ENCODE measurements at places on chromosomes 3 and 15.
A peak's percentile ranks its signal among the peaks of the same experiment; 100 is the strongest.

- DNase-seq: no peak
These were observed 5.3 kb downstream of the RPL22L1 start for GRCh38 chr3:170864525-170865208.

DNA sequence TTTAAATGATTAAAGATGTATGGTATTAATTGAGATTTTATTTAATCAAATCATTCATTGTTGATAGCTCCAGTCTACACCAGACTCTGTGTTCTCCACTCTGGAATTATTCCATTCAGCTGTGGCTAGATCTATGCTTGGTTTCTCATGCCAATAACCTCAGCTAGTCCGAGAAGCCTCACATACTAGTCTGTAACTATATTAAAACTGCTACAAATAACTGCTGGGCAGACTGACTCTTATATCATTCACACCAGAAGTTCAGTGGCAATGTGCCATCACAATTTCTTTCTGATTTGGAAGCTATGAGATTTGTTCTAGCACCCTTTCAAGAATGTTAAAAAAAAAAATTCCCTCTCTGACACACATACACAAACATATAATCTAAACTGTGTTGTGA lies 947.3 kb downstream of the ROBO1 start:
- no peak for DNase-seq

- DNase-seq: no peak
These were observed 20.3 kb upstream of the SIAH2 start for GRCh38 chr3:150783316-150783715.

DNA sequence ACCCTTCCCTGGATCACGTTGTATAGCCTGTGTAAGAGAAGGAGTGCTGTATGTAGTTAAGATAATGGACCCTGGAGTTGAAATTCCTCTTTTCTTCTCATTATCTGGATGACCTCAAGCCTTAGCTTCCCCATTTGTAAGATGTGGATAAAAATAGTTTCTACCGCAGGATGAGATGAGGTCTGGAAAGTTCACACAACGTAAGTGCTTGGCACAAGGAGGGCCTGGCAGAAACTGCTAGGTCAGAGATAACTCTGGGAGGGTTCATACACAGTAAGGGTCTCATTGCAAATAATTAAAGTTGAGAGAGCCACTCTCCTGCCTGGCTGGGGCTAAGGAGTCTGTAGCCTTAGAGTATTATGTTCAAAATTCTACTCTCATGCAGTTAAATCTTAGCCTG lies 214.4 kb downstream of the LRTM1 start:
- no peak for DNase-seq

DNA sequence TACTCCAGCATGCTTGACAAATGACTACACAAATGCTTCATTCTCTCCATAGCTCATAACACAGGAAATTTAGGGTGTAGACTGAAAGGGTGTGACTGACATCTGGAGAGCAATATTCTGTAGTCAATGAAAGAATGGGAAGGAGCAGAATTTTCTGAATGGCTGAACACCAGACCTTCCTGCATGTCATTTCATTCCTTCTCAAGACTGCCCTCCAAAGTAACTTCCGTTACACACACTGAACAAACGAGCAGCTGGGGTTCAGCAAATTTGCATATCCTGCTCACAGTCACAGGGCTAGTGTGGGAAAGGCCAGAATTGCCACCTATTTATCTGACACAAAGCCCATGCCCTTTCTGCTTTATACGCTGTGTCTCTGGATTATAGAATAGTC lies 325.0 kb upstream of the CFAP20DC start:
- DNase-seq: no peak

DNA sequence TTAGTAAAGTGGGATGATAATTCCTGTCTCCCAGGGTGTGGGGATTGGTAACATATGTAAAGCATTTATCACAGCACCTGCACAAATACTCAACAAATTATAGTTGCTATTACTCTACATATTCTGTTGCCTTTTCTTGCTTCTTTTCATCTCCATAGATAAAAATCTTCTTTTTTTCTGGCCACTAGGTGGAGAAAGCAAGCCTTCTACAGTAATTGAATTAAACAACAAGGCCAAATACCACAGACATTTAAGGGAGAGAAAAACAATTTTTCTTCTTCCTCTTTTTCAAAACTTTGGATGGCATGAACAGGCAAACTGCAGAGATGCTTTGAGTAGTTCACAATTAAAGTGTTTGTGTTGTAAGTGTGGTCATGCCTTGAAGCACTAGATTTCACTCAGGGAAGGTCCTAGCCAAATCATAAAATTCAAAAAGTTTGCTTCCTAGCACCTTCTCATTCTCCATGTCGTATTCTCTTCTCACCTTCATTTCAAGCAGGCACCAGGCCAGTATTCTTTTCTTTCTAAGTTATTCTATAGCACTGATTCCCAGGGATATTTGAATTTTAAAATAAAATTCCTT lies 493.4 kb upstream of the TGFBR2 start:
- no peak for DNase-seq

- no peak for DNase-seq
These were observed 28.2 kb upstream of the GOLGA6C start for GRCh38 chr15:75230016-75230343.

DNA sequence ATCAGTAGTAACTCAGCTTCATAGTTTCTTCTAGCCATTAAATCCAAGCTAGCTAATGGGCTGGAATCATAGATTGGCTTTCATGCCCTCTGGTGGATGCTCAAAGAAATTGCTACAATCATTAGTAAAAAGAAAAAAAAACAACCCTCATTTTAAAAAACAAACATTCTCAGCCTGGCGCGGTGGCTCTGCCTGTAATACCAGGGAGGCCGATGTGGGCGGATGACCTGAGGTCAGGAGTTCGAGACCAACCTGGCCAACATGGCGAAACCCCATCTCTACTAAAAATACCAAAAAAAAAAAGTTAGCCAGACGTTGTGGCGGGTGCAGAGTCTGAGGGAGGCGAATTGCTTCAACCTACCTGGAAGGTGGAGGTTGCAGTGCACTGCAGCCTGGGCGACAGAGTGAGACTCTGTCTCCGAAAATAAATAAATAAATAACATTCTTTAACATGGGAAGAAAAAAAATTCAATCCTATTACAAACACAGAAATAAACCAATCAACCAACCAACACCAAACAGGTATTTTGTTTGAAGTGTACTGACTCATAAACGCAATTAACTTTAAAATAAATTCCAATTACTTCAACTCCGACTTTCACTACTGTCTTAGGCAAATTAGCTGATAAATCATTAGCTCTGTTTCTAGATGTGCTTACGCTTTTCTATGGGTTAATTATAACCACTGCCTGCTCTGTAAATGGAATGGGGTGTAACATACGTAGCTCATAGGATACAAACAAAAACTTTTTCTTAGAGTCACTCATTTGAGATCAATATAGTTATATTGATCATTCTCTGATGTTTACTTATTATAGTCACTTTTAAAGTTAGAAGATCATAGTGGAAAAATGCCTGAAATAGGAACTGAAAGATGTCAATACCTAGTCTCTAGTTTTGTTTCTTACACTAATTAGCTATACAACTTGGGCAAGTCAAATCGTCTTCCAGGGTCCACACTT lies 24.9 kb downstream of the TMEM207 start:
- DNase-seq: peak; percentile 28

GRCh38 chr15:59997070-59997701 lies 6.9 kb upstream of the FOXB1 start:
- no peak for DNase-seq

- DNase-seq: no peak
These were observed 65.8 kb downstream of the B3GNT5 start for GRCh38 chr3:183318877-183319276.

GRCh38 chr3:4107430-4107829 lies 195.7 kb upstream of the SETMAR start:
- no peak for DNase-seq

DNA sequence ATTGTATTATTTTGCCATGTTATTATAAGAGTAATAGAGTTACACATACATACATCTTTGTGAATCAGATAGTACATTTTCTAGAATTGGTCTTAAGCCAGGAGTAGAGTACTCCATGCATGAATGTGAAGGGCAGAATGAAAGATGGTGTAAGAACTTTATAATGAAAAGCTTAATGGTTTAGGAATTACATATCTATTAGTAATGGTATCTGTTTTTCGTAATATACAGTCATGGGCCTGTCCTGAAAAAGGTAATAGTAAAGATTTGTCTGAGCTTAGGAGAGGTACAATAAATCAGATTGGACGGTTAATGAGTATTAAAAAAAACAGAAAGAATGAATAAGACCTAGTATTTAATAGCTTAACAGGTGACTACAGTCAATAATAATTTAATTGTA lies 118.2 kb upstream of the PRTG start:
- DNase-seq: no peak

GRCh38 chr3:188829576-188829975 lies 342.2 kb upstream of the TPRG1 start:
- no peak for DNase-seq
